Right forelimb (tissue), 1 donor: ENCODE measurements at places on chromosomes 5 and 9.

DNA sequence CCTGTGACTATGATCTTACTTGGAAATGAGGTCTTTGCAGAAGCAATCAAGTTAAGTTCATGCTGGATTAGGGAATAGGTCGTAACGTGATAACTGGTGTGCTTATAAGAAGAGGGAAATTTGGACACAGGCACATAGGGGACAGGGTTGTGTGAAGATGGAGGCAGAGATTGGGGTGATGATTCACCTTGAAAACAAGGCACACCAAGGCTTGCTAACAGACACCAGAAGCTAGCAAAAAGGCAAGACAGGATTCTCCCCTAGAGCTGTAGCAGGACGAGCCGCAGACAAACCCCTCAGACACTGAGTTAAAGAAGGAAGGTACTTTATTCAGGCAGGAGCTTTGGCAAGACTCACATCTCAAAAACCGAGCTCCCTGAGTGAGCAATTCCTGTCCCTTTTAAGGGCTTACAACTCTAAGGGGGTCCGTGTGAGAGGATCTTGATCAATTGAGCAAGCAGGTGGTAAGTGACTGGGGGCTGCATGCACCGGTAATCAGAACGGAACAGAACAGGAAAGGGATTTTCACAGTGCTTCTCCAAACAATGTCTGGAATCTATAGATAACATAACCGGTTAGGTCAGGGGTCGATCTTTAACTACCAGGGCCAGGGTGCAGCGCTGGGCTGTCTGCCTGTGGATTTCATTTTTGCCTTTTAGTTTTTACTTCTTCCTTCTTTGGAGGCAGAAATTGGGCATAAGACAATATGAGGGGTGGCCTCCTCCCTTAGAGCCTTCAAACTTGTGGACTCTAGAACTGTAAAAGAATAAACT, 57.5 kb upstream of the S1PR3 start:
- DNase-seq = no peak

GRCh38 chr5:14469551-14470377, 111.8 kb upstream of the OTULINL start:
- DNase-seq = peak; percentile 46

DNA sequence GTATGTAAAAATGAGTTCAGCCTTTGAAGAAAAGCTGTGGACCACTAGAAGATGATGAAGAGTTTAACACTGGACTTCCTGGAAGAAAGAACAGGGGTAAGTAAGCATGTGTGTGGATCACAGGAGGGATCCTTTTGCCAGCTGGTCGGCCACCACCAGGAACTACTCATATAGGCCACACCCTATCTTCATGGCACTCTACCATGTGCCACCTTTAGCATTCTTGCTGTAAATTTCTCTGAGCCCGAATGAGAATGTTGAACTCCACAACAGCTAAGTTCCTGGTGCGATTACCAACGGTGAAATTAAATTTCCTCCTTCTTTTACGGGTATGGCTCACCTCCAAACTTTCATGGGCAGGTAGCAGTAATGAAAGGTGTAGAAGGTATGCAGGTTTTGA, 102.3 kb downstream of the ATP10B start:
- no peak for DNase-seq

- DNase-seq = no peak
These were observed 10.9 kb downstream of the SEC24A start for GRCh38 chr5:134659456-134659855.

DNA sequence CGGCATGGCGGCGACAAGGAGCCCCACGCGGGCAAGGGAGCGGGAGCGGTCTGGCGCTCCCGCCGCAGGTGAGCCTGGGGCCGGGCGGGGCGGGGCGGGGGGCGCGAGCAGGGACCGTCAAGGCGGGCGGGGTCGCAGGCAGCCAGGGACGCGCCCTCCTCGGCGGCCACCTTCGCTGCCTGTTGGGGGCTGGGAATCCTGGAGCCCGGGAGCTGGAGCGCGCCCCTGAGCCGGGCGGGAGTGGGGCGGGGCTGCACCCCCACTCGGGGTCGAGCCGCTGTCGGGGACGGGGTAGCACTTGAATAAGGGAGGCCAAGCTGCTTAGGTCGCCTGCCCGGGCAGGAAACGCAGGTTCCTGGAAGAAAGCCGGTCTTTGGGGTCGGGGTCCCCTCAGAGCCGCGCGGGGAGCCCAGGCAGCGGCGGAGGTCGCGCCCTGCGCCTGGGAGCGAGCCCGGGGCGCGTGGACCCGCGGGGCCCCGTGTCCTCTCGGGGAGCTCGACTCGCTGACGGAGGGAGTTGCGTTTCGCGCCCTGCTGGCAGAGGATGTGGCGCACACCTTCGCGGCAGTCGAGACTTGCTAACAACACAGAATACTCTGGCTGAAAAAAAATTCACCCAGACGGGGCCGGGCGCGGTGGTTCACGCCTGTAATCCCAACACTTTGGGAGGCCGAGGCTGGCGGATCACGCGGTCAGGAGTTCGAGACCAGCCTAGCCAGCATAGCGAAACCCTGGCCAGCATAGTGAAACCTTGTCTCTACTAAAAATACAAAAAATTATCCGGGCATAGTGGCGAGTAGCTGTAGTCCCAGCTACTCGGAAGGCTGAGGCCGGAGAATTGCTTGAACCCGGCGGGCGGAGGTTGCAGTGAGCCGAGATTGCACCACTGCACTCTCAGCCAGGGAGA, 552 bp downstream of the OTULINL start:
- peak; percentile 58 for DNase-seq

GRCh38 chr5:172282272-172283019, 1.1 kb downstream of the UBTD2 start:
- DNase-seq = no peak

DNA sequence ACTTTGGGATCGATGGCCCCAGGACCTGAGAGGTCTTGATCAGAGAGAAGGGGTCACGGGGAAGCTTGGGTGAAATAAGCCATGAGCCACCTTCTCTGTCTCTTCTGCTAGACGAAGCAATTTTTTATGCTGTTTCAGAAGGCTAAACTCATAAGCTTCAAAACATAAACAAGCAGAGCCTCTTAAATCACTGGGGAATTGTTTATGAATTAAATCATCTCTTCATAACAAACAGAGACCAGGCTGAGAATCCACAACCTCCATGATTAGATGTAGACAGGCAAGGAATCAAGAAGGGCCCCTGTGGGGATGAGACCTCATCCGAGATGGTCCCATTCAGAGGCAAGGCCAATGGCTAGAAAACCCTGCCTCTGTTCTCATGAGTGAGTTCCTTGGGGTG, 21.7 kb upstream of the TCOF1 start:
- DNase-seq = no peak

DNA sequence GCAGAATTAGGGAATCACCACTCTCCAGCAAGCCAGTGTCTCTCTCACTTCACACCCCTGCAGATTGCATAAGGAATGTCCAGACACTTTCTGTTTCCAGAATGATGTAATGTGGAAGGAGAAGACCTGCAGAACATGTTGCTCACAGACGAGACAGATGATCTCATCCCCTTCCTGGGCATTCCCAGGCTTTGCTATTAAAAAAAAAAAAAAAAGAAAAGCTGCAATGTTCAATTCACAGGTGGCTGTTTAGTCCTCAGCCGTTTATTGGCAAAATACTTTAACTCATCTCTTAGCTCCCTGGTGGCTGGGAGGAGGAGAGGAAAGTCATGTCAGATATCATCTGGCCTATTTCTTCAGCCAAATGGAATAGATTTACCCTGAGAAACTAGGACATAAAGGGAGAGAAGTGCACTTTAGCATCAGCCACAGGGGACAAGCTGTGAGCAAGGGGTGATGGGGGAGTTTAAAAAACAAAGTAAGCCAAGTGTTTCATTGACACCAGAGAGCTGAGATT, 95.9 kb upstream of the TNC start:
- DNase-seq = no peak

GRCh38 chr9:109253241-109253636, 67.6 kb downstream of the EPB41L4B start:
- DNase-seq = no peak

GRCh38 chr9:72949244-72949582, 3.6 kb downstream of the ALDH1A1 start:
- DNase-seq = no peak

GRCh38 chr5:36710039-36710438, 103.6 kb downstream of the SLC1A3 start:
- no peak for DNase-seq

GRCh38 chr5:74156728-74157383, 483.7 kb downstream of the ENC1 start:
- DNase-seq = no peak

DNA sequence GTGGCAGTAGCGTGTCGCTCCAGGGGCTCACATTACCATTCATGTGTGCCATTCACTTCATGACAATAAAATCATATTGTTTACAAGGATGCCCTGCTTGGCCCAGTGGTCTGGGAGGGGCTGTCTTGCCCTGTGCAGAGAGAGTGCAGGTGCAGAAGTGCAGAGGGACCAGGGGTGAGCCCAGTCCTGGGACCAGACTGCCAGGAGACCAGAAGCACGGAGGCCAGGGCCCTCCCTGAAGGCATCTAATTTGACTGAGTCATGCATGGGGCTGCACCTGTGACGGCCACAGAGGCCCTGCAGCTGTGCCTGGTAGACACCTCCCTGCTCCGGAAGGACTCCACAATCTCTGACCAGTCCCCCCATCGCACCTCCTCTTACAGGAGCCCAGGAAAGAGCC, 164.4 kb upstream of the FOXD4L5 start:
- DNase-seq = no peak

DNA sequence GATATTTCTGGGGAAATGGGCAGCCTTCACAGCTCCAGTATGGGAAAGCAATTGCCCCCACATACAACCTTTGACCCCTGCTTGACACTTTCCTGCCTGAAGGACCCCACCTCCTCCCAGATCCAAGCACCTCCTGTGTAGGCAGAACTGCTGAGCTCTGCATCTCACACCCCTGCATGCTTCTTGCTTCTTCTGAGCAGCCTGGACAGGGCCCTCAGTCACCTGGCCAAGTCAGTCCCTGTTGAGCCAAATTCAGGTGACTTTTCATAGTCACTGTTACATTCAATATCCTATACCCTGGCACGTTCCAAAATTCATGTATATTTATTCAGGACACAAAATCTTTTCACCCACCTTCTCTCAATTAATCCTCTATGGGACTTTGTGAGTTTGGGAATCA, 30.4 kb upstream of the CTSL start:
- DNase-seq = no peak

GRCh38 chr5:91090995-91091394, 292.1 kb downstream of the ARRDC3 start:
- no peak for DNase-seq

- DNase-seq = peak; percentile 57
These were observed 17.5 kb upstream of the DHFR start for GRCh38 chr5:80672140-80672736.

GRCh38 chr5:143557061-143557818, 153.8 kb upstream of the NR3C1 start:
- DNase-seq = no peak

DNA sequence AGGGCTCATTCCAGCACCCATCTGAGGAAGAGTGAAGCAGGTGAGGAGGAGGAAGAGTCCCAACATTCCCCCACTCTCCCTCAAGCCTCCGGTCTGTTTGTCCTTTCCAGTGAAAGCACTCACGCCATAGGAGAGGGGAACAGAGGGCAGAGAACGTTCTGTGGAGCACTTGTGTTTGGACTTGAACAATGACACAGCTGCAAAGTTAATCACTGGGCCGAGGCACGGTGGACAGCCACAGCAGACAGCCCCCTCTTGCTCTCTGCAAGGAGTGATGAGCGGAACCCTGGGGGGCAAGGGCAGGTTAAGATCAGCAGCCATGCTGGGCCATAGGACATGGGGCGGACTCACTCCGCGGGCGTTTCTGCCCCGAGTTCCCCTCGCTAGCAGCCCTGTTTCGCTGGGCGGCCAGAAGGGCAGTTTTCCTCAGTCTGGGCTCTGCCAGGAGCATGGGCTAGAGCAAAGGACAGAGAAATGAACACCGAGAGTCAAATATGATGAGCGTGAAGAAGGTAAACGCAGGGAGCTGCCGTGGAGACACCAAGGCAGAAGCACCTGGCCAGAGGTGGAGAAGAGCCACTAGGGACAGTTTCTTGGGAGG, 185.7 kb downstream of the GAPVD1 start:
- DNase-seq = no peak

- no peak for DNase-seq
These were observed 587 bp downstream of the OR2Y1 start for GRCh38 chr5:180739271-180739670.

GRCh38 chr9:19875291-19875920, 86.6 kb upstream of the SLC24A2 start:
- no peak for DNase-seq

DNA sequence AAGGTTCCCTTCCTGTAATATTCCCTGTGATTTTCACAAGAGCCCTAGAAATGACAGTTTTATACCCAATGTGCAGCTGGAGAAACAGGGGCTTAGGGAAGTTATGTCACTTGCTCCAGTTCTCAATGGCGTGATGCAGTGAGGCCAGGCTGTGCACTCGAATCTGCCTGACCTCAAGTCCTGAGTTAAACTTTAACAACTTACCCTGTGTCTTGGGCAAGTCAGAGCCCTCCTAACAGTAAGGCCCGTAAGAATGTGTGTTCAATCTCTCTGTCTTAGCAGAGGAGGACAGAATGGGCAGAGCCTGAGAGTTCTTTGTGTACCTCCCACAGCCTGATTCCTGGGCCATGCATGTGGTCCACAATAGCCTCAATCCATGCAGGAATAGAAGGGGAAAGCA, 181.1 kb downstream of the TRIM32 start:
- DNase-seq = no peak

GRCh38 chr5:76471987-76472334, 68.9 kb downstream of the IQGAP2 start:
- no peak for DNase-seq

DNA sequence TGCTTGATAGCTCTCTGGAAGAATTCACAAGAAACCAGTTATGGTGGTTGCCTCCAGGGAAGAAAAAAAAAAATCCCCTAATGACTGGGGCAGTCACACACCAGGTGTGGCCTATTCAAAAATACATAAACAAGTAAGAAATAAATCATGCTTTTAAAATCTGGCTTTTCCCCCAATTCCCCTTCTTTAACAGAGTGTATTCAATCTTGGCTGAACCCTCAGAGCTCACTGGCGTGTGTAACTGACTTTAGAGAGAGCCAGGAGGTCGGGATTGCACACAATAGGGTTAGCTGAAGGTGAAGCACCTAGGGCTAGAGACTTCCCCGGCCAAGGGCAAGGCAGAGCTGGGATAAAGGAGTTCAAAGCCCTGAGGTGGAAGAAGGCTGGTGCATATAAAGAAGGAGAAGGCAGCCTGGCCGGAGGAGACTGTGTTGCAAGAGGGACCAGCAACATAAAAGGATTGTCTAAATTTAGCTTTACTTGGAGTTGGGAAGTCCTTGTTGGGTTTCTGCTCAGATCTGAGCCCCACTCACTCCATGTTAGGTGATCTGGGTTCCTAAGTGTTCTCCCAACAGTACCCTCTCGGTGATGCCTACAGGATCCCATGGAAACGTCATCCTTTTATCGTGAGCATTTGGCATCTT, 19.7 kb downstream of the FNBP1 start:
- no peak for DNase-seq

GRCh38 chr9:77013206-77013931, 6.1 kb upstream of the FOXB2 start:
- DNase-seq = no peak

GRCh38 chr9:84953797-84954705, 284.5 kb downstream of the NTRK2 start:
- DNase-seq = peak; percentile 90
